ENCODE measurements at places on chromosomes 3 and 15.

DNA sequence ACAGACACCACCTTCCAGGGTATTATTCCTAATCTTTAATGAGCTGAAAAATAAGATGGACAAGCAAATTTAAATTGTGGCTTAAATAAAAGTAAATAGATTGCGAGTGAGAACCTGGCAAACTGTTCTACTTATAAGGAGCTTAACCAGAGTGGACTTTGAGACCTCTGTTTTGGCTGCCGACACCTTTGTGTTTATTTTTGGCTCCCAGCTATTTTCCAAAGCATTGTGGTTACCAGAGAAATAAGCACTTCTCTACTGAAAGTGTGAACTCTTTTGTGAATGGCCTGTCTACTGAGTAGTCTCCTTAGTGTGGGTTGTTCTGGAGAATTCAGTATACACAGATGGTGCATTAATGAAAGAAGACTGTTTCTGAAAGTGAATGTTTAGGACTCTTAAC lies 109.4 kb downstream of the ATP8B4 start:
- DNase-seq = no peak
- no peak overlapping the region for H3K27ac ChIP-seq
- H3K4me3 ChIP-seq = no peak overlapping the region
- no peaks in the 10 kb centered on the region for H3K4me1 ChIP-seq

- peaks cover 4% of the 10 kb centered on the region for H3K4me1 ChIP-seq
- no peak overlapping the region for H3K4me3 ChIP-seq
- H3K27ac ChIP-seq = peak overlapping the region; percentile 9
- no peak for DNase-seq
- H3K27me3 ChIP-seq = no peaks in the 10 kb centered on the region
Measured at GRCh38 chr3:27467545-27467944, 16.6 kb downstream of the SLC4A7 start.

DNA sequence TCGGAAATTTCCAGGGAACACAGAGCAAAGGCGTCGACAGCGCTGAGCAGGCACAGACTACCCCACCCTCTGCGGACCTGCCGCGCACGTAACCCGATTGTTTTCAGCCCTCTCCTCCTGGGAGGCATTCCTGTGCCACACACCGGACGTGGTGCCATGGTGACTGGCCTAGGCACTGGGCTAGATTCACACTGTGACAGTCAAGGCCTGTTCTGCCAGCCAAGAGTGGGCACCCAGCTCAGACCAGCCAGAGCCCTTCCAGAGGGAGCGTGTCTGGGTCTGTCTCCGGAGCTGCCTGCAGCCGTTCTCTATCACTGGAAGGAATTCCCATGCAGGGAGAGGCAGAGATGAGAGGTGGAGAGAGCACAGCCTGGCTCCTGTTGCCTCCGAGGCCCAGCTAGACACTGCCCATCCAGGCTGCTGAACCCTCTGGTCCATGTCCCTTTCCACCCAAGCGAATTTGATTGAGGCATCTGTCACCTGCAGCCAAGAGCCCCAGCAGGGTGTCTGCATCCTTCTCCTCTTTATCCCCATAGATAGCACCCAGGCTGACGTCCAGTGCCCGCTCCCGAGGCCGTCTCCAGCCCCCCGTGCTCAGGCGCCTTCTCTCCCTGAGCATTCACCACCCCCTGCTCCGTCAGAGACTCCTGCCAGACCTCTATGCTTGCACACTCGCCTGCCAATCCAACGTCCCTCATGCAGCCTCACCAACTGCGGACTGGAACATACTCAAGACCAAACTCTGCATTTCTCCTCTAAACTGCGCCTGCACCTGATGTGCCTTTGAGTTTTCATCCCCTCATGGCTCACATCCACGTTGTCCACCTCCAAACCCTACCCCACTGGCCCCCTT lies 267.5 kb downstream of the OCA2 start:
- no peaks in the 10 kb centered on the region for H3K36me3 ChIP-seq
- H3K4me3 ChIP-seq = no peak overlapping the region
- no peak for DNase-seq
- no peaks in the 10 kb centered on the region for H3K27me3 ChIP-seq

GRCh38 chr3:40546816-40547215 lies 22.1 kb downstream of the ZNF621 start:
- H3K36me3 ChIP-seq = no peaks in the 10 kb centered on the region
- no peak for DNase-seq
- no peaks in the 10 kb centered on the region for H3K27me3 ChIP-seq
- no peak overlapping the region for H3K27ac ChIP-seq

- peaks cover 32% of the 10 kb centered on the region for H3K4me1 ChIP-seq
- H3K36me3 ChIP-seq = no peaks in the 10 kb centered on the region
- peak overlapping the region; percentile 72 for H3K27ac ChIP-seq
- H3K27me3 ChIP-seq = no peaks in the 10 kb centered on the region
Measured at GRCh38 chr15:40471105-40471807, 472 bp downstream of the CHST14 start.

GRCh38 chr15:78035861-78036476 lies 41.5 kb downstream of the TBC1D2B start:
- H3K4me1 ChIP-seq = peaks cover 96% of the 10 kb centered on the region
- no peak overlapping the region for H3K27ac ChIP-seq
- peaks cover 13% of the 10 kb centered on the region for H3K36me3 ChIP-seq
- no peaks in the 10 kb centered on the region for H3K27me3 ChIP-seq
- peak overlapping the region; percentile 71 for H3K4me3 ChIP-seq
